ENCODE measurements at places on chromosomes 3 and 15.

DNA sequence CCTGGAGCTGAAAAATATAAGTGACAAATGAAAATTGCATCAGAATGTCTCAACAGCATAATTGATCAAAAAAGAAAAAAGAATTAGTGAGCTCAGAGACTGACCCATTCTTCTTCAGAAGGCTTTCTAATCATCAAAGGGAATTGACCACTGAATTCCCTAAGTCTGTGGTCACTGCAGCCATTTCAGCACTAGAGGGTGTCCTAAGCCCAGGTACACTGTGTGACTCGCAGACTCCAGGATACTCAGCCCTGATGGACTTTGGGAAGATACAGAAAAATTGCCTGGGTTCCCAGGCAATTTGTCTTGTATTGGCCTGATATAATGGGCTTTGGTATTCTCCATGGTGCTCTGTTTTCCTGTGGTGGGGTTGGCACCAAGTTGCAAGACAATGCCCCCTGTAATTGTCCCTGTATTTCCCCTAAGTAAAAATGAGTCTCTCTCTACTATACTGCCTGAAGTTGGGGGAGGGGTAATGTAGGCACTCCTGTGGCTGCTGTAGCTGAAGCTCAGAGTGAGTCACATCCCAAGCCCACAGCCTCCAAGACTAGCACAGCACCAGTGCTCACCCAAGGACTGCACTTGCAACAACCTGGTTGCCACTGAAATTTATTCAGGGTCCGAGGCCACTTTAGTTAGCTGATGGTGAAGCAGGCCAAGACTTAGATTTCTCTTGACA, 256.0 kb upstream of the STAC start:
- no peaks in the 10 kb centered on the region for H3K4me1 ChIP-seq
- no peaks in the 10 kb centered on the region for H3K36me3 ChIP-seq
- no peak overlapping the region for H3K4me3 ChIP-seq
- H3K27me3 ChIP-seq = no peaks in the 10 kb centered on the region
- DNase-seq = no peak

GRCh38 chr15:69893863-69894262, 203.9 kb downstream of the TLE3 start:
- no peaks in the 10 kb centered on the region for H3K4me1 ChIP-seq
- H3K4me3 ChIP-seq = no peak overlapping the region

- DNase-seq = no peak
- no peaks in the 10 kb centered on the region for H3K36me3 ChIP-seq
- no peaks in the 10 kb centered on the region for H3K27me3 ChIP-seq
- no peak overlapping the region for H3K4me3 ChIP-seq
- H3K4me1 ChIP-seq = no peaks in the 10 kb centered on the region
Observed at GRCh38 chr3:195245531-195245951, 25.4 kb downstream of the XXYLT1 start.

- no peaks in the 10 kb centered on the region for H3K4me1 ChIP-seq
- H3K27me3 ChIP-seq = no peaks in the 10 kb centered on the region
- no peak overlapping the region for H3K27ac ChIP-seq
- no peak for DNase-seq
- H3K4me3 ChIP-seq = no peak overlapping the region
- H3K36me3 ChIP-seq = no peaks in the 10 kb centered on the region
Observed at GRCh38 chr15:79916502-79917132, 19.8 kb upstream of the MTHFS start.

- H3K4me1 ChIP-seq = no peaks in the 10 kb centered on the region
- H3K36me3 ChIP-seq = no peaks in the 10 kb centered on the region
- no peak for DNase-seq
- no peak overlapping the region for H3K27ac ChIP-seq
- H3K27me3 ChIP-seq = no peaks in the 10 kb centered on the region
Observed at GRCh38 chr3:5051772-5052171, 70.3 kb upstream of the ARL8B start.

GRCh38 chr15:44136991-44137477, 58.0 kb downstream of the FRMD5 start:
- H3K36me3 ChIP-seq = no peaks in the 10 kb centered on the region
- no peak for DNase-seq
- H3K27me3 ChIP-seq = no peaks in the 10 kb centered on the region
- no peak overlapping the region for H3K27ac ChIP-seq
- H3K4me3 ChIP-seq = no peak overlapping the region

- no peak overlapping the region for H3K27ac ChIP-seq
- no peaks in the 10 kb centered on the region for H3K4me1 ChIP-seq
- H3K36me3 ChIP-seq = no peaks in the 10 kb centered on the region
- no peak overlapping the region for H3K4me3 ChIP-seq
- no peaks in the 10 kb centered on the region for H3K27me3 ChIP-seq
- DNase-seq = no peak
Observed at GRCh38 chr3:52429779-52430415, 15.0 kb downstream of the SEMA3G start.

DNA sequence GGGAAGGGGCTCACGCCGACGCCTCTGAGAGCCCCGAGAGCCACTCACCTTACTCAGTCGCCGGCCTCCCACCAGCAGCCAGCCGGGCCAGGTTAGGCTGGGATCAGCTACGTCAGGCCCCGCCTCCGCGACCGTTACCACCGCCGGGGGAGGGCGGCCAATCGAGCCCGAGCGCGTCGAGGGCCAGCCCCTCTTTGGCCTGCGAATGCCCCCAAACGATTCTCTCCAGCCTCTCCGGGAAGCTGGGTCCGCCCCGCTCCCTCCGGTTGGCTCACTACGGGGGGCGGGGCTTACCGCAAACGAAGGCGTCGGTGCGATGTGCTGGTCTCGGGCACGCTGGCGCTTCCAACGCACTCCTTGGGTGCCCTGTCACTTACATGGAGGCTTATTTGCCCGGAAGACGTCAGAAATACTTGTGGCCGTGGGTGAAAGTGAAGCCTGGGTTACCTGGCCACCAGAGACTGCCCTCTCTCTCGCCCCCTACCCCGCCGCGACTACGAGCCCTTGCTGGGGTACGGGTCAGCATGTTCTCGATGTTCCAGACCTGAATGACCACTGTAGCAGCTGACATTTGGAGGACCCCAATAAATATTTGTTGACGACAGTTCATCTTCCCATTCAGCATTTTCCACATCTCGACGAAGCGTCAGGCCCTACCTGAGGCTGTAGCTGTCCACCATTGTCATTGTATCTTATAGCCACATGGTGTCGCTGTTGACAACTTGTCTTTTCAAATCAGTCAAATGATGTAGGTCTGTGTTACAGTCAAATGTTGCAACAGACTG, at the start of gene CEP70:
Gene CEP70, minus strand, starts transcription at position 111 of the 785 bp plus-strand sequence. CDS start 21,333 bp downstream, outside the sequence.
- H3K27ac ChIP-seq = peak within 1 kb of the TSS; percentile 95
- no peaks in the 10 kb centered on the region for H3K36me3 ChIP-seq
- H3K4me1 ChIP-seq = no peaks in the 10 kb centered on the region
- H3K27me3 ChIP-seq = no peaks in the 10 kb centered on the region
- H3K4me3 ChIP-seq = peak within 1 kb of the TSS; percentile 85
- DNase-seq = peak; percentile 93

DNA sequence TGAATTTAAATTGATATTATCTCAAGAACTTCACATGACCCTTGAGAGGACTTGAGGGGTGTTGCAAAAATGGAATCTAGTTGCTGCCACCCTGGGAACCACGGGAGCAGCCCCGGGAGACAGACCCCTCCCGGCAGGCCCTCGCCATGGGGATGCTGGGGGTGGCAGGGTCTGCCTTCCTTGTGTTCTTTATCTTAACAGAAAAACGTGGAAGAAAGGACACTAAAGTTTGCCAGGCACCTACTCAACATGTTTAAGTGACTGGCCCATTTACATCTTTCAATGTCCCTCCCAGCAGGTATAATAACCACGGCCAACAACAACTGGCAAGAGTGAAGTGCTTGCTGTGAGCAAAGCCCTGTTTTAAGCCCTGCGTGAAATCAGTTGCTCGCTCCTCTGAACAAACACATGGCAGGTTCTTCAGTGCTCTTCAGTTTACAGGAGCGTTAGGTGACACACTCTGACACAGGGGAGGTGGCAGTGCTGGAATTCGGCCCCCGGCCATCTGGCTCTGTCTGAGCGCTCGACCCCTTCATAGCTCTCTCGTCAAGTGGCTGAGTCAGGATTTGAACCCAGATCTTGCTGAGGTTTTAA, 112.5 kb downstream of the ASB7 start:
- DNase-seq = no peak
- no peak overlapping the region for H3K4me3 ChIP-seq
- no peaks in the 10 kb centered on the region for H3K4me1 ChIP-seq
- no peaks in the 10 kb centered on the region for H3K27me3 ChIP-seq
- H3K27ac ChIP-seq = peak overlapping the region; percentile 18

GRCh38 chr3:30161375-30161774, 445.0 kb upstream of the TGFBR2 start:
- DNase-seq = no peak
- no peaks in the 10 kb centered on the region for H3K4me1 ChIP-seq
- H3K27ac ChIP-seq = no peak overlapping the region
- no peak overlapping the region for H3K4me3 ChIP-seq
- H3K27me3 ChIP-seq = no peaks in the 10 kb centered on the region

DNA sequence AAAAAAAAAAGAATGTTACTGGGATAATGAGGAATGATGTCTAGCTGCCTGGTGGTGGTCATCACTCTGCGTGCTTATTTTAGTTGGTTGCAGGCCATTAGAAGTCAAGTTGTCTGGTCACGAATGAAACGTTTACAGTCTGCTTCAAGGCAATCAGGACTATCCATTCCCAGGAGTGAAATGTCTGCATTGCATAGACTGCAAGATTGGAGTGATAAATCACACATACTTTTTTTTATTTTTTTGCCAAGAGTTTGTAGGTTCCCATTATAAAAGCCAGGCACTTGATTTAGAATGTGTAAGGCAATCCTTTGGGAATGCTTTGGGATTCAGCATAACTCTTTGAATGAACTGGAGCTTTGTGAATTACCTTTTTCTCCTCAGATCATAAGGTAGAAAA, 132.3 kb downstream of the STAC start:
- no peaks in the 10 kb centered on the region for H3K36me3 ChIP-seq
- DNase-seq = no peak
- H3K27me3 ChIP-seq = no peaks in the 10 kb centered on the region

DNA sequence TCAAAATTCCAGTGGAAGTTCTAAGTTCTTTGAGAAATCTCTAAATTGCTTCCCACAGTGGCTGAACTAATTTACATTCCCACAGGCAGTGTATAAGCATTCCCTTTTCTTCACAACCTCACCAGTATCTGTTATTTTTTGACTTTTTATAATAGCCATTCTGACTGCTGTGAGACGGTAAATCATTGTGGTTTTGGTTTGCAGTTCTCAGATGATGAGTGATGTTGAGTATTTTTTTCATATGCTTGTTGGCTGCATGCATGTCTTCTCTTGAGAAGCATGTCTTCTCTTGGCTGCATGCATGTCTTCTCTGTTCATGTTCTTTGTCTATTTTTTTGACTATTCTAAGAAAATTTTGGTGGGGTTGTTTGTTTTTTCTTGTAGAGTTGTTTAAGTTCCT, 499.6 kb upstream of the CCDC54 start:
- H3K27me3 ChIP-seq = no peaks in the 10 kb centered on the region
- H3K27ac ChIP-seq = no peak overlapping the region
- DNase-seq = no peak
- H3K4me1 ChIP-seq = no peaks in the 10 kb centered on the region
- no peak overlapping the region for H3K4me3 ChIP-seq

- no peaks in the 10 kb centered on the region for H3K36me3 ChIP-seq
- no peaks in the 10 kb centered on the region for H3K4me1 ChIP-seq
- no peak for DNase-seq
Observed at GRCh38 chr3:94647131-94647530, 584.3 kb downstream of the NSUN3 start.

GRCh38 chr3:31319332-31319731, 213.4 kb upstream of the STT3B start:
- no peak overlapping the region for H3K4me3 ChIP-seq
- no peaks in the 10 kb centered on the region for H3K4me1 ChIP-seq
- no peak overlapping the region for H3K27ac ChIP-seq

- H3K27ac ChIP-seq = no peak overlapping the region
- H3K4me3 ChIP-seq = no peak overlapping the region
- no peaks in the 10 kb centered on the region for H3K36me3 ChIP-seq
- no peak for DNase-seq
- no peaks in the 10 kb centered on the region for H3K4me1 ChIP-seq
- H3K27me3 ChIP-seq = no peaks in the 10 kb centered on the region
Observed at GRCh38 chr3:55959471-55960080, 472.5 kb upstream of the WNT5A start.

DNA sequence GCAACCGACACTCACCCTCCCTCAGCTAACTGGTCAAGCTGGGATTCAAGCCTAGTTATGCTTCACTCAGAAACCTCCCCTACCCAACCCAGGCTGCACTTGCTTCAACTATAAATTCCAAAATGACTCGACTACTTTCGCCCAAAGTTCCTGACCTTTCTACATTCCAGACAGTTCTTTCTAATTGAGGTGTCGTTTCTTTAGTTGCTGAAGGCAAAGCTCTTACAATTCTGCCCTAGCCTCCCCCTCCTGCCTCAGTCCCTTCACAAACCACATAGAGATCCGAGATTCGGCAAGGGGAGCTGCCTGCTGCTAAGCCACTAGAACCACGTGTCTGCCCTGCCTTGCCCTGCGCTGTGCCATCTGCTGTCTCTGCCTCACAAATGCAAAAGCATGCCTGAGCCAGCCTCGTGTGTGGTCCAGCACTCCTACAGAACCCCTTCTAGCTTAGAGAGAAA, 74.7 kb upstream of the SH3GL3 start:
- no peaks in the 10 kb centered on the region for H3K27me3 ChIP-seq
- H3K4me1 ChIP-seq = no peaks in the 10 kb centered on the region
- no peak for DNase-seq
- no peaks in the 10 kb centered on the region for H3K36me3 ChIP-seq

DNA sequence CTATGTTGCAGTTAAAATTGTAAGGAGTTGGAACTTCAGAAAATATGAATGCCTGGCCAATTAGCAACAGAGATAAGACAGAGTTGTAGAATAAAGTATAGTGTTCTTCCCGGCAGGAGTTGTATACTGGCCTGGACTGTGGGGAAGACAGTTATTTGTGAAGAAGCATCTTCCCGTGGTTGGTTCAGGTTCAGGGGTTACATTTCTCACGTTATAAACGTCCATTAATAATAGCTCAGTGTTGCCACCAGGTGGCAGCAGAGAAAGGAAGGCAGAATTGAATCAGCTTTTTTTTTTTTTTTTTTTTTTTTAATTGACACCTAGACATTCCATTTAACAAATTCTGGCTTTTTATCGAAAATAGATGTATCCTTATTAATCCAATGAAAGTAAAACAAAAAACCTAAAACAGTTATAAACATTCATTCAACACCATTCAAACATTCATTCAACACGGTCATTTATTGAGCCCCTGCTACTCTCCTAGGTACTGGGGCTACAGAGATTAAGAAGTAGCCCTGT, 66.4 kb upstream of the NR2E3 start:
- H3K36me3 ChIP-seq = no peaks in the 10 kb centered on the region
- H3K4me3 ChIP-seq = no peak overlapping the region
- peak; percentile 45 for DNase-seq
- no peaks in the 10 kb centered on the region for H3K27me3 ChIP-seq
- H3K27ac ChIP-seq = no peak overlapping the region

GRCh38 chr3:57644740-57645139, 47.6 kb upstream of the ARF4 start:
- no peaks in the 10 kb centered on the region for H3K36me3 ChIP-seq
- DNase-seq = no peak
- H3K27me3 ChIP-seq = no peaks in the 10 kb centered on the region
- H3K27ac ChIP-seq = no peak overlapping the region

GRCh38 chr15:84033793-84034553, 201.6 kb upstream of the GOLGA6L4 start:
- no peaks in the 10 kb centered on the region for H3K27me3 ChIP-seq
- no peak overlapping the region for H3K27ac ChIP-seq
- DNase-seq = no peak
- H3K4me1 ChIP-seq = no peaks in the 10 kb centered on the region

- H3K36me3 ChIP-seq = no peaks in the 10 kb centered on the region
- peaks cover 14% of the 10 kb centered on the region for H3K4me1 ChIP-seq
- H3K27me3 ChIP-seq = no peaks in the 10 kb centered on the region
- peak overlapping the region; percentile 88 for H3K4me3 ChIP-seq
- peak overlapping the region; percentile 77 for H3K27ac ChIP-seq
Observed at GRCh38 chr3:170222647-170223541, 670 bp downstream of the PRKCI start.

- no peaks in the 10 kb centered on the region for H3K4me1 ChIP-seq
- H3K27me3 ChIP-seq = no peaks in the 10 kb centered on the region
- peak within 1 kb of the TSS; percentile 19 for H3K27ac ChIP-seq
Observed at GRCh38 chr3:157436583-157437291, at the start of gene PTX3. PTX3 (plus strand) TSS chr3:157436850; CDS start chr3:157436934, 84 bp downstream.
